Stimulated activated CD8-positive, alpha-beta memory T cell treated with anti-CD3 and anti-CD28 coated beads, Interleukin-4, amount 100 ng/mL, for 1 hour (primary cell): ENCODE measurements at places on chromosomes 12 and 14.

GRCh38 chr14:83085136-83085535 is 1551.5 kb upstream of the SEL1L start:
- DNase-seq, result no peak

DNA sequence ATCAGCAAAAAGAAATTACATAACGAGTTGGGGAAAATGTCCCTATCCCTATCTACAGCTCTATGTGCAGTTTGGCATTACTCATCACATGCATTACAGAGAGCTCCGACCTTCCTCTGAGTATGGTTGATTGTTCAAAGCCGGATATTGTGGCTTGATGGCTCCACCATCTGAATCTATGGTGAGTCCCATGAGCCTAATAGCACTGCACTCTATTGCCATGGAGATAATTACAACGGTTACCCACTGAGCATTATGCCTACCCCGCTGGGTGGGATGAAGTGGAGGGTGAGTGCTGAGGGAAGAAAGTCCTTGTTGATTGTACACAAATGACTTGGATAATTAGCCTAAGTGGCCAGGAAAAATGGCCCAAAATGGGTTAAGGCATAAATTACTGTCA is 800.5 kb downstream of the NRXN3 start:
- no peak for DNase-seq

- DNase-seq, result no peak
Measured at GRCh38 chr14:100634026-100634425, 46.8 kb upstream of the BEGAIN start.

GRCh38 chr12:43318021-43318420 is 234.0 kb downstream of the ADAMTS20 start:
- no peak for DNase-seq

- DNase-seq, result no peak
Measured at GRCh38 chr12:51524386-51524901, 66.6 kb upstream of the SCN8A start.

GRCh38 chr14:68141281-68142088 is 321.9 kb downstream of the RAD51B start:
- DNase-seq, result no peak

GRCh38 chr14:104800771-104801519 is at the start of gene ZBTB42:
Gene ZBTB42 (plus strand): TSS chr14:104801101. CDS start chr14:104801198, 97 bp downstream.
- peak; percentile 43 for DNase-seq

GRCh38 chr14:41605550-41606281 is 960 bp upstream of the LRFN5 start:
- no peak for DNase-seq

DNA sequence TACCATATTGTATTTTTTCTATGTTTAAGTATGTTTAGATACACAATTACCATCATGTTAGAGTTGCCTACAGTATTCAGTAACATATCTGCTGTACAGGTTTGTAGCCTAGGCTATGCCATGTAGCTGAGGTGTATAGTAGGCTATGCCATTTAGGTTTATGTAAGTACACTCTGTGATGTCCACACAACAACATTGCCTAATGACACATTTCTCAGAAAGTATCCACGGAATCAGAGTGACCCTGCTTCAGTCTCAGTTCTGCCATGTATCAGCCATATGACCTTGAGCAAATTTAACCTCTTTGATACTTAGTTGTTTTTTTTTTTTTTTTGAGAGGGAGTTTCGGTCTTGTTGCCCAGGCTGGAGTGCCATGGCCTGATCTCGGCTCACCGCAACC is 12.7 kb downstream of the SUSD6 start:
- no peak for DNase-seq

DNA sequence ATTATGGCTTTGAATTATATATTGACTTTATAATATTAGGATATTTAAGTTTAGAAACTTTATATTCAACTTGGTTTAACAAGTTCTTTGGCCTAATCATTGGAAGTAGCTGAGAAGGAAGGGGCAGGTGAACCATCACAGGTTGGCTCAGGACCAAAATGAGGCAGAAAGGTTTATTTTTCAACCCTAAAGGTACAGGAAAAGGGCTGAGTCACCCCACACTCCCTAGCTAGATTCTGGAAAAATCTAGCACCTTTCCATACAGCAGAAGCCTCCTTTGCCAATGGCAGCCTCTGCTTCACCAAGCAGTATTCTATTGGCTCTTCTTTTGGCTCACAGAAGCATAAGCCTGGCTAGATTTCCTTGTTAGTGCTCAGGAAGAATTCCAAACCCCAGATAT is 19.3 kb upstream of the MED6 start:
- DNase-seq, result no peak

- no peak for DNase-seq
Measured at GRCh38 chr14:106610691-106611090, 1084.3 kb downstream of the TMEM121 start.

DNA sequence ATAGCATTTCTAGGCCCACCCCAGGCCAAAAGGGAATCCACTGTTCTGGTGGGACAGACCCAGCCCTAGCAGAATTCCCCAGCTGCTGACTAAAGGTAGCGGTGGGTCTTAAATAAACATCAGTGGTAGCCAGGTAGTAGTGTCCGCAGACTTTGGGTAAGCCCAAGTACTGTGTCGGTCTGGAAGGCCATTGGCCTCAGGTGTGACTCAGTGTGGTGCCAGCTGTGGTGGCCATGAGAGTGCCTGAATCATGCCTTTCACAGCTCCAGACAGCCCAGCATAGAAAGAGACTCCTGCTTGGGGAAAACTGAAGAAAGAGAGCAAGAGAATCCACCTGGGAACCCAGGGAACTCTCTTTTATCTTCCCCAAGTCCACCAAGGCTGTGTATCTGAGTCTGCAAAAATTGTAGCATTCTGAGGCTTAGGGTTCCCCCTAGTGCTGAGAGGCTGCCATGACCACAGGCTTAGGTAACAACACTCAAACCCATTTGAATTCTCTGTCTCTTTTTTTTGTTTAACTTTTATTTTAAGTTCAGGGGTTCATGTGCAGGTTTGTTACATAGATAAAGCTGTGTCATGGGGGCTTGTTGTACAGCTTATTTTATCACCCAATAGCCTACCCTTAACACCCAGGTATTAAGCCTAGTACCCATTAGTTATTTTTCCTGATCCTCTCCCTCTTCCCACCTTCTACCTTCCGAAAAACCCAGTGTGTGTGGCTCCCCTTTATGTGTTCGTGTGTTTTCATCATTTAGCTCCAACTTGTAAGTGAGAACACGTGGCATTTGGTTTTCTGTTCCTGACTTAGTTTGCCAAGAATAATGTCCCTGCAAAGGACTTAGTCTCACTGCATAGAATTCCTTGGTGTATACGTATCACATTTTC is 16.7 kb upstream of the CD163L1 start:
- DNase-seq, result no peak

- no peak for DNase-seq
Measured at GRCh38 chr14:81727218-81727617, 193.6 kb upstream of the SEL1L start.

GRCh38 chr14:64409126-64409920 is 21.2 kb downstream of the MTHFD1 start:
- no peak for DNase-seq

- DNase-seq, result no peak
Measured at GRCh38 chr12:69065775-69066174, 132.8 kb upstream of the CPM start.

DNA sequence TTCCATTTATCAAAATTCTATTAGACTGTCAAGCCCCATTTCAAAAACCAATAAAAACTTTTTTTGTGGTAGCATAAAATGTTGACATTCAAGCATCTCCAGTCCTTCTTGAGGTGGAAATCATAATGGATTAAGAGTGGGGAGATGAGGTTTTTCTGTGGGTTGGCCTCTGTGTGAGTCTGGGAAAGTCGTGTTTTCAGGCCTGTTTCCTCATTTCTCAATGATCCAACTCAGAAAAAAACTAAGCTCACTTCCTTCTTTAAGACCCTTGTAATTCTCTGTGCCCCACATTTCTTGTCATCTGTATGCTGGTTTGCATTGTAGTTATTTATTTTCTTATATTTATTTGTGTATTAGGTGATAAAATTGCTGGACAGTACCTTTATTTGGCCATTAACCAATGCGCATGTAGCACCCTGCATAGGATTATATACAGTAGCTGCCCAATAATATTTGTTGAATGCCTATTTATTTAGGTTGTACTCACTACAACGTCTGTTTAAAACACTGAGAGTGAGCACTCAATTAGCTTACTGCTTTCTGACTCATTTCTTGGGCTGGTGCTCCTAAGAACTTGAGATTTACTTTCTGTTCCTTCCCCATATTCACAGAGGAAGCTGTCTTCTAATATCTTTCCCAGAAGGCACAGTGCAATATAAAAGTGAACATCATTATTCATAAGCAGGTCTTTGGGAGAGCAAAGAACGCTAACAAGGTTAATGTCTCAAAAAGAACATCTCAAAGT is 121.9 kb downstream of the DNAI7 start:
- DNase-seq, result no peak

DNA sequence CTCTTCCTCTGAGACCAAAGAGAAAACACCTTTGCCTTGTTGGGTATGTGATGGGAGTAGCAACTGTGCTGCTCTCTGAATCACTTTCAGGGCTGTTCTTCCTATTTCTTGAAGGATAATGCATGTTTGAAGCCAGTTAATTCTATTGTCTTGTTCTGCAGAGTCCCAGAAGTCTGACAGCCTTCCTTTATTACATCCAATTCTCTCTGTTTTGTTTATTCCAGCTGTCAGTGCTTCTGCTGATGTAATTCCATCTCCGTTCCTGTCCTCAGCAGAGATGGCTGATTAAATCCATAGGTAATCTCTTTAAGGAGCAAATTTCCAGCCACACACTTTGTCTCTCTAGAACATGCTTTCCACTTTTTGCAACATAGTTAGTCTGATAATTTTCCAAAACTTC is 59.7 kb downstream of the MGAT4C start:
- no peak for DNase-seq

DNA sequence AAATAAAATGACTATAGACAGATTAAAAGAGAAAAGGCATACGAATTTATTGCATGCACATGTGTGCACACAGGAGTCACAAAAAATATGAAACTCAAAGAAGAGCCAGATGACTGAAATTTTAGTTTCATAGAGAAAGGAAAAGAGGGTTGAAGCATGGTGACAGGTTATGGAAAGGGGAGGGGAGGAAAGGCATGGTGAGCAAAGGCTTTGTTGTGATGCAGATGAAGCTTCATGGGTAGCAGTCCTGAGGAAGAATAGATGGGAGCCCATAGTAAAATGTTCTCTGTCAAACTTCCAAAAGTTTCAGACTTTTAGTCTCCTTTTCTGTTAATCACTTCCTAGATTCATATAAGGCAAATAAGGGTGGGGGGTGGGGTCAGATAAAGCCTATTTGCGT is 612.7 kb upstream of the ATP2B1 start:
- DNase-seq, result no peak

GRCh38 chr12:32705783-32706182 is 26.7 kb downstream of the DNM1L start:
- DNase-seq, result no peak

GRCh38 chr12:122732170-122732569 is 1.5 kb upstream of the HCAR1 start:
- no peak for DNase-seq

DNA sequence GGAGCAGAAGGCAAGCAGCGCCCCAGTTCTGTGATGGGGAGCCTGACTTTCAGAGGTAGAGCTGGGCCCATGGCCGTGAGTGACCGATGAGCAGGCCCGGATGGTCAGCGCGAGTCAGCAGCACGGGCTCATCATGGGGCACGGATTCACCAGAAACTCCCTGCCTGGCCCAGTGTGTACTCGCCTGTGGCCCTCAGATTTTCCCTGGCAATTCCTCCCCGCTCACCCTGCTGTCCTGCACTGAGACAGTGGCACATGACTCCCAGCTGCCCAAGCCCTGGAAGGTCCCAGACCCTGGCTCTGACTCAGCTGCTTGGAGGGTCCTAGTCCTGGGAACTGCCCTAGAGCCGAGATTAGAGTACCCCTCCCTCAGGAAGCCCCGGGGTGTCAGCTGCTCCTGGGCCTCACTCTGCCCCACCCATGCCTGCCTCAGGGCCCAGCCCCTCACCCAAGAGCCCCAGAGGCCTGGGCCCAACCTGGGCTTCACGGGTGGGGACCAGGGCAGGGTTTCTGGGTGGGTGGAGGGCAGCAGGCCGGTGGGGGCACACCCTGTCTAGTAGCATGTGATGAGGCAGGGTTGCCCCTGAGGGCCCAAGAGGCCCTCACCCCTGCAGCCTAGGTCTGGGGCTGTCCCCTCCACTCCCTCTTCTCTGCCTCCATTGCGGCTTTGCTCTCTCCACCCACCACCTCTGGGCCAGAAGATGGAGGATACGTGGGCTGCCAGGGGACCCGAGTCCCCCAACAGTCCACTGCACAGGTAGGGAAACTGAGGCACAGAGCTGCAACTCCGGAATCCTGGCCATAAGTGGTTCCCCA is 8.4 kb downstream of the TRMT61A start:
- no peak for DNase-seq

GRCh38 chr14:98114946-98115345 is 1157.1 kb downstream of the BCL11B start:
- no peak for DNase-seq

- DNase-seq, result no peak
Measured at GRCh38 chr12:110466791-110467190, 1.3 kb downstream of the GPN3 start.

DNA sequence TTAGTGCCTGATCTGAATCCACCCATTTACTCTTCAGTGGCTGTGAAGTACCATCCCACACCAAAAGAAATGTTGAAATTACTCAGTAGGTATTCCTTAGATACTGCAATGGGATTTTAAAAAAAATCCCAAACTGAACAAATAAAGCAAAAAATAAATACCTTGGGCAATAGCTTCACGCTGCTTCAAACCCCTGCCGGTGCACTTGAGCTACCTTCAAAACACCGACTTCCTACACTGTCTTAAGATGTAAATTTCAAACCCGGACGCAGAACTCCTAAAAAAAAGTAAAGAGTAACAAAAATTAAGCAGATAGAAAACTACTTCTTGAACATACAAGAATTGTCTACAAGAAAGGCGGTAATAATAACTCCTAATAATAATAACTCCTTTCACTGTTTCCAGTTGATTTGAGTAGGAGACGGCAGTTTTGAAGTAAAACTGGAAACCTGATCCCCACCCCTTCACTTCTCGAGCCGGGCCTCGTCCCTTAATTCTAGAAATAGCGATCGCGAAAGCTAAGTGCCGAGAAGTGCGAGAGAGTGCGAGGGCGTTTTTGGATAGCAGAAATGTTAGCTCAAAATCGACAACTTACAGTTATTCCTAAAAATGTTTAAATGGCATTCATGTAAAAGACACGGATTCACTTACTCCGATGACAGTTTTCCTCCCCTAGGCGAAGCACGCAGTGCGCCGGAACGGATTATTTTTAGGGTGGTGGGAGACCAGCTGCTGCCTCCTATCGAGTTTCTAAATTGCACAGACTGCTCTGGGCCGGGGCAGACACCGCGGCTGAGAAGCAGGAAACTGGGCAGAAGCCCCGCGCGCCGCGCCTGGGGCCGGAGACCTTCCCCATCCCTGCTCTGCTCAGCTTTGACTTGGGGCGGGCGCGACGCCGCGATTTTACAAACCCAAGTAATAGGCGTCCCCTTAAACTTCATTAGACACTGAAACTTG is at the start of gene ABCC9:
Gene ABCC9, minus strand, starts transcription at position 878 of the 957 bp plus-strand sequence. CDS start 4,752 bp downstream, outside the sequence.
- no peak for DNase-seq

DNA sequence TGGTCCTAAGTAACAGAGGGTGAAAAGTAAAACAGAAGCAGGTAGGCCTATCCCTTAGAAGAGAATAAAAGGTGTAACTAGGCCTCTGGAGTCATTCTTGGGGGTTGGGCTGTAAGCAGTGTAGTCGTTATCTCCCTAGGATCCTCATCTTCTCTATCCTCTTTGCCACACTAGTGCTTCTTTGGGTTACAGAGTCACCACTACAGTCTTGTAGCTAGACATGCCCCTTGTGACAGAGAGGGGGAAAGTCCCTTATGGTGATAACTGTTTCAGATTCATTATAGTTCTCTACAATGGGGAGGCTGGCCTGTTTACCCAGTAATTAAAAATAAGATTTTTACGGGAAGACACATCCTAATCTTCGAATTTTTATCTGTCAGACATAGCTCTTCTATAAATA is 16.4 kb upstream of the SRP54 start:
- no peak for DNase-seq

- no peak for DNase-seq
Measured at GRCh38 chr14:68133856-68134255, 314.3 kb downstream of the RAD51B start.
